Heart right ventricle (tissue), 16 donors: ENCODE measurements at places on chromosomes 7 and 10. TPM values are rescaled to one million over a fixed set of nuclear protein-coding genes. Genes with fewer than 3 reads are reported as not detected.

The COL1A2 gene
- 119 TPM for total RNA-seq

The ANKRD22 gene
- total RNA-seq, result 0.17 TPM

The DRGX gene
- total RNA-seq, result not detected

The NPTX2 gene
- 0.44 TPM for total RNA-seq

The FBXW4 gene
- total RNA-seq, result 81.0 TPM

The CUBN gene
- 0.59 TPM for total RNA-seq

The PLPP4 gene
- not detected for total RNA-seq

The MMRN2 gene
- total RNA-seq, result 27.2 TPM

The TEX36 gene
- not detected for total RNA-seq

The CHAT gene
- not detected for total RNA-seq

The DYDC2 gene
- not detected for total RNA-seq

The NME8 gene
- not detected for total RNA-seq

The ATAD1 gene
- total RNA-seq, result 93.2 TPM

The GIMAP1 gene
- 11.2 TPM for total RNA-seq

DNA sequence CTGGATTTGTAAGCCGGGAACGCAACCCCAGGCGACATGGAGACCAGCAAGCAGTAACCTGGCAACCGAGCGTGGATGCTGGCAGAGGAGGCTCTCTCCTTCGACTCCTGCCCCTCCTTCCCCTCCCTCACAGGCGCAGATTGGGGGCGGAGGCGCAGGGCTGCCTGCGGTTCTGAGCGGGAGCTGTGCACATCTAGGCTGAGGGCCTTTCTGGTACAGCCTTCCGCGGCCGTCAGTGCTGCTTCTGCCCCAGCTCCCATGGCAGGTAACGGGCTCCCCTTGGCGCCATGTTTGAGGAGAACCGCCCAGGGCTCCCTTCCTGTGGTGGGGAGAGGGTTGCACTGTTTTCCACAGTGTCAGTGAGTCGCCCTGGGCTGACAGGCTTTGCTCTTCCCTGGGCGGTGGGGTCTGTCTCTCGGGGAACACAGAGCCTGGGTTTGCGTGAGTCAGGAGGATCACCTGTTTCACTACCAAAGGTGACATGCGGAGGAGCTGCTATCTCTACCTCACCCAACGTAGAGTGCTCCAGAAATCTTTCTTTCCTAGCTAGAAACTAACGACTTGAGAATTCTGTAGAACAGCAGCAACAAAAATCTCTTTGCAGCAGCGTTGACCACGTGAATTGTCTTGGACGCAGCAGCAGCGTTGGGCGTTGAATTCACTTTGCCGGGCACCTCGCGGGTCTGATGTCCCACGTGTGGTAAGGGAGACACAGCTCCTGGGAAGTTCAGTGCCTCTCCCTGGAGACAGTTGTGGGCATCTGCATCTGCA is 154.8 kb upstream of the COBL start:
- DNase-seq, result no peak

DNA sequence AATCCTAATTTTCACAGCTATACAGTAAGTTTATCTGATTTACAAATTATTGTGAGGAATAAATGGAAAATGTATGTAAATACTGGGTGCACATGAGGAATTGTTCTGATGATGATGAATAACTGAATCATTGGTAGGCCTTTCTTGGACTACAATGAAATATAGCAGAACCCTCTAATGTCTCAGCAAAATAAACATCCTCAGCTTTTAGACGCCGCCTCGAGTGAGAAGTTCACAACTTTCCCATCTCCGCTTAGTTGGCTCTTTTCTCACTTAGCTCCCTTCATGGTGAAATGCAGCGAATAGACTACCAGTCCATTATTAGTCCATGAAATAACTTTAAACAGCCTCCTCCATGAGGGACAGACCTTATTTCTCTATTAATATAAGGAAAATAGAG is 182.3 kb downstream of the BICC1 start:
- no peak for DNase-seq

GRCh38 chr10:105062951-105063350 is 421.9 kb downstream of the SORCS3 start:
- no peak for DNase-seq

DNA sequence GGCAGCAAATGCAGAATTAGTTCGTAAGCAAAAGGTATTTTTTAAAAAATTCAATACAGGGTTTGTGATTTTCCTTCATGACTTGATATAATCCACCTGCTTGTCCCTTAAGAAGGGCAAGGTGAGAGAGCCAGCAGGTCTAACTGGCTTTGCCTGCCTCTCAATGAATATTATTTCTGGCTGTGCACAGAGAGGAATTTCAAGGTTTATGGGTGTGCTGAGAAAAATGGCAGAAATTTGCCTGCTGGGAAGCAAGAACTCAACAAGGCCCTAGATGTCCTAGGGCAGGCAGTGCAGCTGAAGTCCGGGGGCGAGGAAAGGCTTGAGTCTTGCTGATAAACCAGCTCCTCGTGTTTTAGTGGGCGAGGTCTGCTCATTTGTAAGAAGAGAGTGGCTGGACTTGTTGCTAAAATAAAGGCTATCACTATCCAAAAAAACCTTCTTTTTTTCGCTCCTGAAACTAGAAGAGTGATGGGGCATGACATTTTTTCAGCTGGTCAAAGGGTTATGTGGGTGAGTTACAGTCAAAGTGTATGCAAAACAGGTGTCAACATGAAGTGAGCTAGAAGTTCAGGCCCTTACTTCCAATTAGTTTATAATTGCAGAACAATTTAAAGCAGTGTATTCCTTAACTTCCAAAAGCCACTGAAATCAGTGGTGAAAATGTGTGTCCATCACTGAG is 385.8 kb upstream of the KLF6 start:
- DNase-seq, result no peak

GRCh38 chr10:74137992-74138391 is 12.6 kb downstream of the AP3M1 start:
- no peak for DNase-seq

DNA sequence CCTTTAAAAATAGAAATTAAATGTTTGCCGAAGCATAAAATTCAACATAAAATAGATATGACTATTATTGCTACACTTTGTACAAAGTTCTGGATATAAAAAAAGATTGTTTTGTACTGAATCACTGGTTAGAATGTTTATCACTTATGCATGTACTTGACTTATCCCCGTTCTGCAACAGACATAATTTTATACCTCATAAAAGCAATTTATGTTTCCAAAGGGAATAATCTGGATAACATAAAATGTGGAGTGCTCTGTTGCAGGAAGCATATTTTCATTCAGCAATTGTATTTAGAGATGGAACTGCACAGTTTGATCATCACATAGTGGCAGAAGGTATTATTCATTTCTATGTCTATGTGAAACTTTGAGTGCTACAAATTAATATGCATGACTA is 21.5 kb downstream of the SKAP2 start:
- DNase-seq, result no peak

- peak; percentile 35 for DNase-seq
Measured at GRCh38 chr7:149642589-149642988, 130.8 kb downstream of the ZNF467 start.

GRCh38 chr7:87635921-87636320 is 7.7 kb downstream of the RUNDC3B start:
- DNase-seq, result no peak

- DNase-seq, result peak; percentile 60
Measured at GRCh38 chr7:67550801-67551436, 554.3 kb downstream of the TYW1 start.

DNA sequence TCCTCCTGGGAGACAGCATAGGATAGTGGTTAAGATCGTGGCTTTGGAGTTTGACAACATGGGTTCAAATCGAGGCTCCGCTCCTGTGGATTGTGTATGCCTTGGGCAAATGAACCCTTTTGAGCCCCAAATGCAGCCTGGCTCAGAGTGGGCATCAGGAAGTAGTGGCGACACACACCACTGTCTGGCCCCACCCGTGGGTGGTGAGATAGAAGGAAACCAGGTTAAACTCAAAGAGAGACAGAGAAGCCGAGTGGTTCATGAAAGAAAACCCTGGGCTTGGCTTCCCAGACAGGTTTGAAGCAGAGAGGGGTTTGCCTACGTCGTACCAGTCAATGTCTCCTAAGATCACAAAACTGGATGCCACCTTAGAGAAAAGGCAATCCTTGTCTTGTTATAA is 57.7 kb downstream of the PRTFDC1 start:
- no peak for DNase-seq

DNA sequence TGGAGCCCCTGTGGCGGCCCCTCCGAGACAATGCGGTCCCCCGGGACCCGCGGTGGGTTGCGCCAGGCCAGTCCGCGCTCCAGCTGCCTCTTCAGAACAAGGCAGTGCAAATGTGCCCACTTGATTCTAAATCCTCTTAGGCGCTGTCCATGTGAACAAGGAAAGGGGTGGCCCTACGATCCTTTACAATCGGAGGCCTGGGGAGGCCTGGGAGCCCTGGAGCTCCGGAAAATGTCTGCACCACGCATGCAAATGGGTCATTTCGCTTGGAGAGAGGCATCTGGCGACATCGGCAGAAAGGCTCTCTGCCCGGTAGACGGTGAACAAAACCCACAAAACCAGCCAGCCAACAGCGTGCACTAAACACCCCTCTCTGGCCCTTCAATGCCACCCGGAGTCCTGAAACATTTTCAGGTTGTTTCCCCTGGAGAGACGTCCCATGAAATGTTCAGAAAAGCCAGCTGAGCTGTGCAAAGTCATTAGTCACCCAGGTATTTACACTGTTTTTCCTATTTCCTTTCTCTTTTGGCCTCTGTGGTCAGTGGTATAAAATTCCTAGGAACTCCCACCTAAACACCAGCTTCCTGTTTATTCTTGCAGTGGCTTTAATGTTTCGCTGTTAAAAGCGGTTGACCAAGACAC is 102.8 kb upstream of the ZNF438 start:
- DNase-seq, result no peak

DNA sequence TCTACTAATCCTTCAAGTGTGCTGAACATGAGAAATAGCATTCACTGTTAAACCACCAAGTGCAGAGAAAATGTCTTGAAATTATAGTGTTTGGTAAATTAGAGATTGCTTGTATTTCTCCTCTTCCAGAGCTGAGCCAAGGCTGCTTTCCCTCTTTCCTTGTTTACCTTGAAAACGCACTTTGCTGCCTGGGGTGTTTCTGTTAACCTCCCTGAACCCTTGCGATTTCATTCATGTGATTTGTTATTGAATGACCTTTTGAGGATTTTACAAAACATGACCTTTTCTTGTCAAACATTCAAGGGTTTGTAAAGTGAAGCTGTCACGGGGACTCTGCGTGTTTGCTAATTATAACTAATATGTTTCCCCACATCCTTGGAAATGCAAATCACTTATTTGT is 169.4 kb downstream of the LRMDA start:
- DNase-seq, result no peak

GRCh38 chr7:80705130-80705781 is 66.8 kb downstream of the CD36 start:
- no peak for DNase-seq

- DNase-seq, result no peak
Measured at GRCh38 chr7:78675511-78675910, 778.0 kb downstream of the MAGI2 start.

GRCh38 chr7:125661006-125661405 is 731.4 kb upstream of the POT1 start:
- DNase-seq, result no peak

DNA sequence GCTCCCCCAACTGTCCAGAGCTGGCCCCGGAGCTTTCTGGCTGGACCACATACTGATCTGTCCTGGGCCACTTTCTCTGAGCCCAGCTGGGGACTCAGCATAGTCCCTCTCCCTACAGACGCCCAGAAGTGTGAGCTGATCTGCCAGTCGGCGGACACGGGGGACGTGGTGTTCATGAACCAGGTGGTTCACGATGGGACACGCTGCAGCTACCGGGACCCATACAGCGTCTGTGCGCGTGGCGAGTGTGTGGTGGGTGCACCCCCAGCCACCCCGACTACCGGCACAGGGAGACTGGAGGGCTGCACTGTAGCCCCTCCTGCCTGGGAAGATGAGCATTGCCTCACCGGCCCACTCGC is 41.8 kb downstream of the TBATA start:
- no peak for DNase-seq

DNA sequence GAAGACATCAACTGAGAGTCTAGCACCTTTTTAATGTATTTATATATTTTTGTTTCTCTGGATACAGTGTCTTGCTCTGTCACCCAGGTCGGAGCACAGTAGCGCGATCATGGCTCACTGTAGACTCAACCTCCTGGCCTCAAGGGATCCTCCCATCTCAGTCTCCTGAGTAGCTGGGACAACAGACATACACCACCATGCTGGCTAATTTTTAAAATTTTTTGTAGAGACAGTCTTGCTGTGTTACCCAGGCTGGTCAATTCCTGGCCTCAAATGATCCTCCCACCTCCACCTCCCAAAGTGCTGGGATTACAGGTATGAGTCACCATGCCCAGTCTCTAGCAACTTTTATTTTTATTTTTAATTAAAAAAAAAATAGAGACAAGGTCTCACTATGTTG is 51.4 kb upstream of the ANLN start:
- no peak for DNase-seq

DNA sequence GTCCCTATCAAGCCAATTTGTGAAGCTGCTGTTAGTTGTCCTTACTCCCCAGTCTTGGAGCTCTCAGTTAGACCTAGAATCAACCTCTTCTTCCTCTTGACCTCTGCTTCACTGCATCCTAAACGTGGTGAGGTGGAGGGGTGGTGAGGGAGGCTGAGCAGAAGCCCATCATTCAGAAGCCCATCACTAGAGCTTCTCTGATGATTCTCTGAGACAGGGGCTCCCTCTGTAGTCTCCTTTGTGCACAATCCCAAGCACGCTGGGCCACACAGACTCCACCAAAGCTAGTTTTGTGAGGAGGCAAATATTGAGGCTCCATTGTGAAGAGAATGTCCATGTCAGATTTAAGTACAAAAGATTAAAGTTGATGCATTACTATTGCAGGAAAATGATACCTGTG is 163.8 kb upstream of the PRSS1 start:
- DNase-seq, result no peak

- DNase-seq, result no peak
Measured at GRCh38 chr10:129627442-129627841, 160.4 kb downstream of the MGMT start.

DNA sequence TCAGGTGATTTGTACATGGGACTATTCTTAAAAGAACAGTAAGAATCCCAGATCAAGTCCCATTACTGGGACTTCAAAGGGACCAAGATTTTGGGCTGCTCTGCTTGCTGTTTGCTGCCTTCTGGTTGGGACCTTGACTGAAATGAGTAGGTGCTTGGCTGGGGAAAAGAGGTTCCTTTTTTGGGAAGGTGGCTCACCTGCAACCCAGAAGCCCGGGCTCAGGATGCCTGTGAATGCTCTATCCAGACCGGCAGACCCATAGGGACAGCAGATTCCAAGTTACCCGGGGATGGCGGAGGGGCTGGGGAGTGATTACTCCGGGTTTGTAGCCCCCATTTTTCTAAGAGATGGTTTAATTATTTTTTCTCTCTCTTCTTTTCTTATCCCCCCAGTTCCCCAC is 104.0 kb downstream of the CPXM2 start:
- DNase-seq, result no peak

- DNase-seq, result no peak
Measured at GRCh38 chr7:43295429-43295828, 183.0 kb downstream of the HECW1 start.
